ENCODE measurements at places on chromosomes 5 and 9.

- DNase-seq, result no peak
These were observed 131.8 kb upstream of the GABRP start for GRCh38 chr5:170651604-170652277.

GRCh38 chr5:144369006-144369405 is 198.3 kb downstream of the KCTD16 start:
- no peak for DNase-seq

GRCh38 chr9:15104826-15105420 is 194.7 kb upstream of the FREM1 start:
- peak; percentile 7 for DNase-seq

DNA sequence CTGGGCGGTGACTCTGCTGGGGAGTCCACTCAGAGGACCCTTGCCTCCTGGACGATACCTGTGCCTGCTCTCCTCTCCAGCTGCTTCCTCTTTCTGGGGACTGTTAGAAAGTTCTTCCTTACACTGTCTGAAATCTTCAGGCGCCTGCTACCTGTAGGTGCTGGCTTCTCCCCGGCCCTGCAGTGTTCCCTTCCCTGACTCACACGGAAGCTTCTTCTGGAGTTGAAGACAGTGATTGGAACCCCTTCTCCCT is 562 bp downstream of the GSN start:
- DNase-seq, result no peak

DNA sequence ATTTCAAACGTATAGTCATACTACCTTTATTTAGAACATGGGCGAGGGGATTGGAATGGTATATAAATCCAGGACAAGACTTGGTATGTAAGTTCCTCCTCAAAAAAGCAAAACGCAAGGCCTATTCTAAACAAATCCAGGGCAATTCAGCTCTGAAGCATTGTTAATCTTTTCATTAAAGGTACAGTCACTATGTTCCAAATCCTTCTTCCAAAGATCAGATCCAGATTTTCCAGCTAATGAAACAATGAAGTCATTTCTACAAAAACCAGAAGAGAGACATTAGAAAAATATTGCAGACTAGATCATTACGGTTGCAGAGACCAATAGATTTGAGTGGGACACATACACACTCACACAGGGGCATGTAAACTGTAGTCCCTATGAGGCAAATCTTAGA is 116.1 kb upstream of the BNC2 start:
- no peak for DNase-seq

DNA sequence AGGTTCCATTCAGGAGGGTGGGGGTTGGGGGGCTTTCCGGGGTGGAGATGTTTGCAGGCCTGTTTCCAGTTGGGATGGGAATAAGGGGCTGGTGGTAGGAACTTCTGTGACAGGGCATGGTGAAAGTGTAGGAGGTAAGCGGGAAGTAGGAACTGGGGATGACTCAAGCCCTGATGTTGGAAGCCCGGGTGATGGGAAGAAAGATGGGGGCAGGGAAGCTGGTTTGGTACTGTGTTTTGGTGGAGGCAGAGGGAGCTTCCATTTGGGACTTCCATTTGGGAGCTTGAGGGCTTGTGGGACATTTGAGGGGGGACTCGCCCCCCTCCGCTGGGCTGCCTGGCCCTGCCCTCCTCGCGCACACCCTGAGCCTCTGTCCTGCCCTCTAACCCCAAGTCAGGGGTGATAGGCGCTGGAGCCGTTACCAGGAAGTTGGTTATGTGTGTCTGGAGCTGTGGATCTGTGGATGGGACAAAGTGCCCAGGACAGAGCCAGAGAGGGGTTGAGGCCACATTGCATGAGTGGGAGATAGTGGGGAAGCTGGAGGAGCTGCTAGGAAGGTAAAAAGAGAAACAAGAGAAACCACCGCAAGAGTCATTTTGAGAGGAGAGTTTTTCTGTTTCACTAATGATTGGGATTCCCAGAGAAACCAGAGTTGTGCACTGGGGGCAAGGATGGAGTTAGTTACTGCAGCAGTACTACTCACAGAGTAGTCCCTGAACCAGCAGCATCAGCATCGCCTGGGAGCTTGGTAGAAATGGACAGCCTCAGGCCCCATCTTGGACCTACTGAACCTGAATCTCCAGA is 6.6 kb downstream of the RGS14 start:
- DNase-seq, result no peak

DNA sequence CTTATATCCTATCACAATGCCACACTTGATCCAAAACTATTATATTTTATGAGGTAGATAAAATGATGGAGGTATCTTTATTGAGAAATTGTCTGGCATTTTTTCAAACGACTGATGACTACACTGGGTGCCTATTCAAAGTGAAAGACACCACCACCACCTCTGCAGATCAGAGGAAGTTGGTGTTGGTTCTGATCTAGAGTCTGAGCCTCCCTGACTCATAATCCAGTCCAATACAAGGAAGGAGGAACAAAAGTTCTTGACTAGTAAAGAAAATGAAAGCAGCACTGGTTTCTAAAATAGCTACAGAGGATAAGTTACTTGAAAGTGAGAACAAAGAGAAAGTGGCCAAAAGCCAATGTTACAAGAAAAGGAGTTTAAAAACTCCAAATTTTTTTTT is 139.9 kb downstream of the RFX3 start:
- no peak for DNase-seq

- no peak for DNase-seq
These were observed 387.1 kb downstream of the PDE4D start for GRCh38 chr5:59506285-59506877.

- no peak for DNase-seq
These were observed 567.1 kb downstream of the CSNK1G3 start for GRCh38 chr5:124079062-124079461.

GRCh38 chr5:55231029-55231918 is 2.1 kb downstream of the CCNO start:
- no peak for DNase-seq

GRCh38 chr9:33795819-33796218 is 458 bp downstream of the PRSS3 start:
- no peak for DNase-seq

GRCh38 chr9:93908591-93909241 is 46.4 kb downstream of the BARX1 start:
- no peak for DNase-seq

DNA sequence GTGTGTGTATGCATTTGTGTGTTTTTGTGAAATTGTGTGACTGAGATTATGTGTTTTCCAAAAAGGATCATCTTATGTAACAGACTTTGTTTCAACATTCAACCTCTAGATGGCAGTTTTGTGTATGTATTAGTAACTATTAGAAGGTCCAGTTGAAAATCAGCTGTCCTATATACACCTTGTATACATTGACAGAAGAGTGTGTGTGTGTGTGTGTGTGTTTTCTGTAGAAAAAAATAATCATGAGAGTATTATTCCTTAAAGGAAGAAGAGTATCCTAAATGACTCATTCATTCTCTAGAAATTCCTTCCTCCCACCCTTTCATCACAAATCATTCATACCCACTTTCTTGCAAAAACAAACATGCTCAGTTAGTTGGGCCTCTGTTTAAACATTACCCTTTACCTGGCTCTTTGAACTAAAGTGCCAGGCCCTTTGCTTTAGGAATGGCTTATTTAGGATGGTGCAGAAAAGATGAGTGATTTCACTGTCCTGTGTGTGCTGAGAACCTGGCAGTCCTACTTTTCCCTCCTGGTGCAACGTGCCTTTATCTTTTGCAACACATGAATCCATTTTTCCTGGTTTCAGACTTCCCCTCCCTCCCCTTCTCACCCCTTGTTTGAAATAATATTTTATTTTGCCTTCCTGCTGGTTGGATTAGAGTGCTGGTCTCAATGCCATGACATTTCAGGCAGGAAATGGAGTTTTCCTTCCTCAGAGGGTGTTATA is 152.2 kb downstream of the ARHGAP26 start:
- DNase-seq, result peak; percentile 31

DNA sequence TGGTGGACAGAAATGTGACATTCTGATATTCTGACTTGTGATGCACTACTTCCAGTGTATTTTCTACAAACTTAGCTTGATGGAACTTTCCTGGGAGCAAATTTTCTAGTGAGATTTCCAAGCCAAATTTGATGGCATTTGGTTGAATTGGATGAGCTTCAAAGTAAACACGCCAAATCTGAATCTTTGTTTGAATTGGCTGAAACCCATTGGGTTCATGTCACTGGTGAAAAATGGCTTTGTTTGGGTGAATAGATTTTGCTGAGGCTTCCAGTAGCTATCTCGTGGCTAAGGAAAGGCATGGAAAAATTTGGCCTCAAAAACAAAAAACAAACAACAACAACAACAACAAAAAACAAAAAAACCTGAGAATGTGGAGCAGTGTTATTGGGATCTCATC is 271.1 kb upstream of the RPS23 start:
- DNase-seq, result no peak

- no peak for DNase-seq
These were observed 74.0 kb downstream of the PCSK5 start for GRCh38 chr9:75964427-75964826.

DNA sequence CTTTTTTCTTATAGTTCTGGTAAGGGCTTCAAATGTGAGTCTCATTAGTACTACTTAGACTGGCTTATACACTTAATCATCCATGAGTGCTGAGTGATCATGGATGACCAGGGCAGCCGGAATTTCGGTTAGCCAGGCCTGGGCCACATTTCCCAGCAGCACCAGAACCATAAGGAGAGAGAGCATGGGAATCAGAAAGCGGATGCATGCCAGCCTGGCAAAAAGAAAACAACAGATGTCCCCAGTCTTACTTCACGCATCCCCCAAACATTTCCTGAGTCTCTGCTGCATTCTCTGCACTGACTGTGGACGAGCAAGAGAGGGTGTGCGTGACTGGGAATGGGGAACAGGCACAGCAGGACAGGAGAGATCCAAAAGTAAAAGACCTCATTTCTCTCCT is 371.1 kb upstream of the ZNF608 start:
- DNase-seq, result no peak

DNA sequence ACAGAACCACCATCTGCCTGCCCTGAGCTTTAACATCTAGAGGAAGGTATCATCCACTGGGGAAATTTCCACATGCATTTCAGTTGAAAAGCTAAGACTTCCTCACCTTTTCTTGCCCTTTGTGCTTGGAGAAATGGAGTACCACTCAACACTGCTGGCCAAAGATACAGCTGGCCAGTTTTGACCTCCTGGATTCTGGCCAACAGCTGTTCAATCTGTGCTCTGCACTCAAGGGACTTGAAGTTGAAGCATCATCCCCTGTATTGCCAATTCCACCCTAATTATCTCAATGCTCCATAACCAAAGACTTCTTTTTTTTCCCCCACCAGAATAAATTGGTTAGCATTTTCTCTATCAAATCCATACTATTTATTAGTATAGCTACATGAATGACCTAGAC is 70.4 kb upstream of the PRDM9 start:
- no peak for DNase-seq

DNA sequence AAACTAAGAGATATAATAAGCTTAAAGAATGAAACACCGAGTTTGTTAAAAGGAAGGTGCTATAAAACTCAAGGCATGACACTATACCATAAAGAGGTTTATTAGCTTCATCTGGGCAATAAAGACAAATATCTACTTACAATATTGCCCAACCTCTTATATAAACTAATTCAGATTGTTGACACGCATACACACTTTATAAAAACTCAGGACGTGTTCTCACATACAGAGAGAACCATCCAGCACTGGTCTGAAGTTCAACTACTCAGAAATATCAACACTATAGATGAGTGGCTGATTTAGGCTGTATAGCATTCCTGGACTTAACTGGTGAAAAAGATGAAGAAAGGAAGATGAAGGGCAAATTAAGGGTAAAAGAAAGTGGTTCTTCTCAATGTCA is 81.2 kb downstream of the FRMD3 start:
- DNase-seq, result no peak

DNA sequence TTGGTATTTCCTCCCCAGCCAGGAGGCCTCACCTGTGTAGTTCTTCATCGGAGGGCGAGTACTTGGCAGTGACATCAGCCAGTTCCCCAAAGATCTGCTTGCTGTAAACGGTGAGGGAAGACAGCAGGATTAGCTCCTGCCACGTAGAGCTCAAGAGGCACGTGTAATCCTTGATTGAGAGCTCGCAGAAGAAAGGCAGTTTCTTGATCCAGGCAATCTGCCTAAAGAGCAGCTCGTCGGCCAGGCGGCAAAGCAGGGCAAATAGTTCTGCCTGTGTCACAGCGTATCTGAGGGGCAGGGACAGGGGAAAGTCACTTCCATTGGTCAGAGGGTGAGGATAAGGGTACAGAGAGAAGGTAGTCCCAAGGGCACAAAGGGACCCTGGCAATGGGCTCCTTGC is 28.6 kb upstream of the NR5A1 start:
- DNase-seq, result no peak

Data from HTR-8/SVneo (cell line).